ENCODE measurements at places on chromosomes 11 and 22.

DNA sequence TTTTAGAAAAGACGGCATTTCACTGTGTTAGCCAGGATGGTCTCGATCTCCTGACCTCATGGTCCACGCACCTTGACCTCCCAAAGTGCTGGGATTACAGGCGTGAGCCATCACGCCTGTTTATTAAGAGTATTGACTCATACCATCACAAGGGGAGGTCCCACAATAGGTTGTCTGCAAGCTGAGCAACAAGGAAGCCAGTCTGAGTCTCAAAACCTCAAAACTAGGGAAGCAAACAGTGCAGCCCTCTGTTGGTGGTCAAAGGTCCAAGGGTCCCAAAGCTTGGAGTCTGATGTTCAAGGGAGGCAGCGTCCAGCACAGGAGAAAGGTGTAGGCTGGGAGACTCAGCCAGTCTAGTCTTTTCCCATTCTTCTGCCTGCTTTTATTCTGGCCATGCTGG lies 32.8 kb upstream of the LDLRAD3 start:
- DNase-seq: no peak

DNA sequence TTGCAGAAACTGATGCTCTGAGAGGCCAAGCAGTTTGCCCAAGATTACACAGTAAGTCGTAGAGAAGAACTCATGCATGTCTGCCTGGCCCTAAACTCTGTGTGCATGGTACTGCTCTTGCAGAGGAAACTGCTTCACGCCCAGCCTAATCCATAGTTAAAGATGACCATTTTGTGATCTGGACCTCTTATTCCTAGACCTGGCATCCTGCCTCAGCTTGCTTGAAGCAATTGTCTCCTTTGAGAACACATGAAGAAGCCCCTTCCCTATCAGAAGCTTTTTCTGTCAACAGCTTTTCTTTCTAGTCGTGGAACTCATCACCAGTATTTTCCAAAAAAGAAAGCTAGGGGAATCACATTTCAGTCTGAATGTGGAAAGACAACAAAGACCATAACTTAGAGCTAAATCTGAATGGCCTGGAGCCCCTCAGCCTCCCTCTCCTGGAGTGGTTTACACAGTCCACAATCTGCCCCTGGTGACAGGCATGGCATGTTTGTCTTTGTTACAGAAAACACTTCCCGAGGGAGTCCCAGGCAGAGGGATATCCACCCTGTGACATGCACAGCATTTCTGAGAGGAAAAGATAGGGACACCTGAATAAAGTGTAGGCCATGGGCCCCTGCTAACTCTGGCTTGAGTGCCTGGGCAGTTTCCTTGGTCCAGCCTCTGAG lies 2.9 kb upstream of the FZD4 start:
- no peak for DNase-seq

- DNase-seq: no peak
These were observed 38.9 kb downstream of the FZD4 start for GRCh38 chr11:86916330-86916729.

DNA sequence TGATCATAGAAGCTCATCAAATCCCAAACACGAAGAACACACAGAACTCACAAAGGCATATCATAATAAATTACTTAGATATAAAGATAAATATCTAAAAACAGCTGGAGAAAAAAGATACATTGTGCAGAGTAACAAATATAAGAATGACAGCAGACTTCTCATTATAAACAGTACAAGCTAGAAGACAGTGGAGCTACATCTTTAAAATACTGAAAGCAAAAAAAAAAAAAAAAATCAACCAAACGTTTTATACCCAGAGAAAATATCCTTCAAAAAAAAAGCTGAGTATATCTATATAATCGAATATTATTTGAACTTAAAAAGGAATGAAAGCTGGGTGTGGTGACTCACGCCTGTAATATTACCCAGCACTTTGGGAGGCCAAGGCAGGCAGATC lies 90.0 kb downstream of the SBF2 start:
- no peak for DNase-seq

GRCh38 chr11:32829157-32829679 lies 509 bp upstream of the PRRG4 start:
- no peak for DNase-seq

DNA sequence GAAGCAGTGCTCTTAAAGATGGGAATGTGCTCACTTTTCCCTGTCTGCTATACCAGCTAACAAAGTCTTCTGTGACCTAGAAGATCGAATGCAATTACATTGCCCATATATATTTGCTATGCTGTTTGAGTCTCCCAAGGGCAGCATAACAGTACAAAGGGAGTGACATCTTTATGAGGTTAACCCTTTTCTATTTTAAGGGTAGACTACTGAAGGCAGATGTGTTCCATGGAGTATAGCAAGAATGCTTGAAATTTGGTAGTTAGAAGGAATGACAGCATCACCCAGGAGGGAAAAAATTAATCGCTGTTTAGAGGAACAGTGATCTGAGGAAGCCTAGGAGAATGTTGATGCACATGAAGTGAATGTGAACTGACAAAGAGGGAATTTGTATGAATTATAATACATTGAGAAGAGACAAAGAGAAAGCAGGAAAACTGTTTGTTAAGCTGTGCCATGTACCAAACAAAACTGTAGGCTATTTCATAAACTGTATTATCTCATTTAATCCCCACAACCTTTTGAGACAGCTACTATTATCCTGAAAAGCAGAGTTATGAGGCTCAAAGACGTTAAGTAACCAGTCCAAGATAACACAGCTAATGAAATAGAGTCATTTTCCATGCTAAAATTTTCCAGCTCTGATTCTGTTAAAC lies 13.0 kb downstream of the MAML2 start:
- no peak for DNase-seq

DNA sequence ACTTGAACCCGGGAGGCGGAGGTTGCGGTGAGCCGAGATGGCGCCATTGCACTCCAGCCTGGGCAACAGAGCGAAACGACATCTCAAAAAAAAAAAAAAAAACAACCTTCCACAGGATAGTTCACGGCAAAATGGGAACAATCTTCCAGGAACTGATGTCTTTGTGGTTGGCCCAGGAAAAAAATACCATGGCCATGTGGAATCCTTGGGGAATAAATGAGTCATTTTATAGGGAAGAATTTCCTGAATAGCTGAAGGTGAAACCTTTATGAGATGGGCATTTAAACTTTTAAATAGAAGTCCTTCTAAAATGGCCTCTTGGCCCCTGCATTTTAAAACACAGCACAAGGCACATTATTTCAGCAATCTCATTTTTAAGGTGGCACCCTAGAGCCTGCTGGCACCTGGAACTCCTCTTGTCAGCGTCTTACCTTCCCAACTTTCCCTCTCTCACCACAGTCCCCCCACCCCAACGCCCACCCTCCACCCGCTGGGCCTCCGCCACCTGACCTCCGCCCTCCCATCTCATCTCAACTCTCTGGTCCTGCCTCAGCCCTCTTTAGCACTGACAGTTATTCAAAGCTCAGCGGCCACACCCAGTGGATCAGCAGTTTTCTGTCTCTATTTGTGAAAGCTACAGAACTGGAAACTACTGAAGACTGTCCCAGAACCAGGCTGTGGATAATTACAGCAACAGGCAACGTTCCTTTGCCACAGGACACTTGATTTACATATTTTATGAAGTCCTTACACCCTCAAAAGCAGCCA lies 43.1 kb downstream of the SCGB1A1 start:
- no peak for DNase-seq

DNA sequence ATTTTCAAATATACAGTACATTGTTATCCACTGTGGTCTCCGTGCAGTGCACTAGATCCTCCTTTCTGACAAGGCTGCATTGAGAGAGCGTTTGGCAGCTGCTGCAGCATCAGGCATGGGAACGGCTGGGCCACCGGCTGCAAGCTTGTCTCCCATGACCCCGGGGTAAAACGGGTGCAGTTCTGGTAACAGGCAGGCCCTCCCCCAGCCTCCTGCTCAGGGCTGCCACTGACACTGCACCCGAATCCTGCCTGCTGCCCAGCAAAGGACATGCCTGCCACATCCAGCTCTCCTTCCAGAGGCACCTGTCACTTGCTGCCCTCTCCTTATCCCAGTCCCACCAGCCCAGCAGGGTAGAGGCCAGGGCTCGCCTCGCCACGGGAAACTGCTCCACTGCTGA lies 124.5 kb upstream of the TMEM45B start:
- DNase-seq: no peak

DNA sequence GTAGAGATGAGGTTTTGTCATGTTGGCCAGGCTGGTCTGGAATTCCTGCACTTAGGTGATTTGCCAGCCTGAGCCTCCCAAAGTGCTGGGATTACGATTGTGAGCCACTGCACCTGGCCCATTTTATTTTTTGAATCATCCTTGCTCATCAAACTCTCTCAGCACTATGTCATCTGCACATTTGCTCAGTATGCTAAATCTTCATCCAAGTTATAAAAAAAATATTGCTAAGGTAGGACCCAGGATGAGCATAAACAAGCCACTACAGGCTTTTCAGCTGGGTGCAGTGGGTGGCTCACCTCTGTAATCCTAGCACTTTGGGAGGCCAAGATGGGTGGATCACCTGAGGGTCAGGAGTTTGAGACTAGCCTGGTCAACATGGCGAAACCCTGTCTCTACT lies 510.1 kb upstream of the LARGE1 start:
- DNase-seq: no peak

DNA sequence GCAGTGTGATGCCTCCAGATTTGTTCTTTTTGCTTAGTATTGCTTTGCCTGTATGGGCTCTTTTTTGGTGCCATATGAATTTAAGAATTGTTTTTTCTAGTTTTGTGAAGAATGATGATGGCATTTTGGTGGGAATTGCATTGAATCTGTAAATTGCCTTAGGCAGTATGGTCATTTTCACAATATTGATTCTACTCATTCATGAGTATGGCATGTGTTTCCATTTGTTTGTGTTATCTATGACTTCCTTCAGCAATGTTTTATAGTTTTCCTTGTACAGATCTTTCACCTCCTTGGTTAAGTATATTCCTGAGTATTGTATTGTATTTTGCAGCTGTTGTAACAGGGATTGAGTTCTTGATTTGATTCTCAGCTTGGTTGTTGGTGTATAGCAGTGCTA lies 18.3 kb upstream of the ZBED5 start:
- no peak for DNase-seq

GRCh38 chr11:198236-198806 lies 5.4 kb downstream of the SCGB1C1 start:
- DNase-seq: no peak

GRCh38 chr11:2265854-2266585 lies 4.4 kb downstream of the ASCL2 start:
- DNase-seq: no peak

GRCh38 chr11:36186340-36187175 lies 102.7 kb downstream of the COMMD9 start:
- no peak for DNase-seq

GRCh38 chr11:129508163-129508562 lies 132.5 kb downstream of the BARX2 start:
- no peak for DNase-seq

DNA sequence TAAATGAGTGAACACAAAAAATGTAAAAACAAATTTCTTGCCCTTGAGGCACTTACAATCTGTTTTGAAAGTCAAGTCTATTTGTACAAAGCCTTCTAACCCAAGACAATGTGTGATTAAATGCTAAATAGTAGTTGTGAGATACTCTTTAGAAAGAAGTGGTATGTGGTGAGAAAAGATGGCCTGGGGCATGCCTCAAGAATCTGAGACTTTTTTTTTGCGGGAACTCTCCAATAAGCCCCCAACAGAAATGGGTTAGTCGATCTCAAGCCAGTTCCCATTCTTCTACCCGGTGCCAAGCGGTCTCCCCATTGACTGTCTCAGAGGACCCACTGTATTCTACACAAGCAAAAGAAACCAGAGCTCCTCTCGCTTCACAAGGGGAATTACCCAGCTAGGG lies 26.9 kb upstream of the TBCEL start:
- no peak for DNase-seq

DNA sequence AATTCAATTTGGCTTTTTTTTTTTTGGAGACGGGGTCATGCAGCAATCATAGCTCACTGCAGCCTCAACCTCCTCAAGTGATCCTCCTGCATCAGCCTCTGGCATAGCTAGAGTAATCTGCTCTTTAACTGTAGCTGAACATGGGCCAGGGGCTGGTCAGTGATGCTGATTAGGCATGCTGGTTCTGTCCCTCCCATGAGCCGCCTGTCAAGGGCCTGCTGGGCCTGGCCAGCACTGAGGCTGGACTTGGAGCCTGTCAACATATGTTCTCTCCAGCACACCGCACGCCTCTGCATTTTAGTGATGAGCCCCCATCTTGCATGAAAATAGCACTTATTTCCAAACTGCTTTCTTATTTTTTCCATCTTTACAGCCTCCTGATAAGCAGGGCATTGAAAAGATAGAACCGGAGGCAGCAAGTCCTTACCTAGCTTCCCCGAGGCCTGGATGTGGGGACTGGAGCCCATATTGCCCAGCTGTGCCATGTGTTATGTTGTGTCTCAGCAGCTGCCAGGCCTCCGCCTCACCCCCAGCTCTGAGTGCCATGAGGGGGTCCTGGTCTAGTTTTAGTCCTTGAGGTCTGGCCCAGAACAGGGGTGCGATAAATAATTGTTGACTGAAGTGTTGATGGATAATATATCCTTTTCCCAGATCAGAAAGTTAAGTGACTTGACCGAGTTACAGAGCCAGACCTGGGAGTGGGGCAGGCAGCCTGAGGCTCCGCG lies 80.0 kb downstream of the CTTN start:
- DNase-seq: no peak

DNA sequence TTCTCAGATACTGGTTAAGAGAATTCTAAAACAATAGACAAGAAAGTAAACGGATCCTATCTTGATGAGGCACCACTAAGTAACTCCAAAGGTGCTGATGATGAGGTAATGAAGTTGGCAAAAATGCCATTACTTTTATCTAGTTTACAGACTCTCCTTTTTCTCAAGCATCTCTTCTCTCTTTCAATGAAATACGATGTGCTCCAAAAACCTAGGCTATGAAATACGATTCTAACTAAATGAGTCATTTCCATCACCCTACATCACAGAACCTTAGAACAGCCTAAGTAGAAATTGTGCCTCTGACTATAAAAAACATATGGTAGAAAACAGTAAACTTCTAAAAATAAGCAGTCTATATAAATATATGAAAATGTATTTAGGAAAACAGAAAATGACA lies 58.9 kb upstream of the ARHGAP32 start:
- DNase-seq: no peak

DNA sequence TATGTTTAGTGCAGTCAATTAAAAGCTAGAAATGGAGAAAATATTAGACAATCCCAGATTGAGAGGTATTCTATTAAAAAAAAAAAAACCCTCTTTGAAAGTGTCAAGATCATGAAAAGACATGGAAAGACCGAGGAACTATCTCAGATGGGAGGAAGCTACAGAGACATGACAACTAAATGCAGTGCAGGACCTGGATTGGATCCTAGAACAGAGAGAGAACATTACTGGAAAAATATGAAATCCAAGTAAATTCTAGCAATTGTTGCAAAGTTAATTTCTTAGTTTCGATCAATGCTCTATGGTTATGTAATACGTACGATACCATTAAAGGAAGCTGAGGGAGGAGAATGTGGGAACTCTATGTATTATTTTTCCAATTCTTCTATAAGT lies 43.2 kb downstream of the SLC1A2 start:
- no peak for DNase-seq
